Immature natural killer cell (primary cell): ENCODE measurements at places on chromosomes 4 and X. TPM values are rescaled to one million over a fixed set of nuclear protein-coding genes. Genes with fewer than 3 reads are reported as not detected.

- peak overlapping the region; percentile 75 for H3K4me3 ChIP-seq
- DNase-seq: peak; percentile 61
- peak overlapping the region; percentile 83 for H3K27ac ChIP-seq
- H3K4me1 ChIP-seq: peaks cover 40% of the 10 kb centered on the region
Observed at GRCh38 chr4:75686346-75686745, 13.1 kb upstream of the G3BP2 start.

SGCB gene
- 0.48 TPM for polyA plus RNA-seq

PHOX2B gene
- polyA plus RNA-seq: not detected

DNA sequence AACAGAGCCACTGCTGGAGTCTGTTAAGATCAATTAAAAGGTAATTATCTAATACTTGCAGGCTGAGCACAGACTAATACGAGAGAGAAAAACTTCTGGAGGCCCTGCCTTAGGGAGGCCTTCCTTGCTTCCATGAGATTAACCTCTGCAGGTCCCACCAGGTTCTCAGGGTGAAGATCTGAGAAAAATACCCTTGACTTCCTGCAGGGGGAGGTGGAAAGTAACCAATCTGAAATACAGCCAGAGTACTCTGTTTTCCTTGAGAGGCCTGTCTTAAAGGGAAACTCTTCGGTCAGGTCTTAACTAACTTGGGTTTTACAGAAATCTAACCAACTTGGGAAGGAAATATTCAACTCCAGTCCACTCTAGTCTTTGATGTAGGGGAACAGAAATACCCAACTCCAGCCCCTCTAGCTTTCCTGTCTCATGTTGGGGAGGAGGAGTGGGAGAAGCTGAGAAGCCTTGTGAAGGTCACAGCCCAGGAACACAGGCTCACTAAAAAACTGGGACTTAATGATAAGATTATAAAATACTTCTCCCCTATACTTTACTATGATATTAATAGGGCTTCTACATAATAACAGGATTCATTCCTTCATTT, 77.1 kb downstream of the TBCK start:
- H3K27me3 ChIP-seq: no peaks in the 10 kb centered on the region
- no peaks in the 10 kb centered on the region for H3K4me1 ChIP-seq
- no peak overlapping the region for H3K27ac ChIP-seq

DNA sequence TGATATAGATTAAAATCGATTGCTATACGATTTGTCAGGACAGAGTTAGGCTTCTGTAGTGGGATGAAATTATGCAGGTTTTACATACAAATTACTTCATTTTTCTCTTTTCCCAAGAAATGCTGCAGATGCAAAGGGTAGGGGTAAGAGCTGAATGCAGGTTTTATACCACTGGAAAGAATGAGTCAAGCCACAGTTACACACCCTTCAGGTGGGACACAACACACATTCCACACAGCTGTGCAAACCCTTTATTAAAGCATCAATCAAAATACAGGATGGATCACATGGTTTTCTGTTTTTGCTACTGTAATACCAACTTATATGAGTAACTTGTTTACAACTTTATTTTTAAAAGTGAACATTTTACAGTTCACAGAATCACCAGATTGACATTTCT, 39.8 kb downstream of the MFAP3L start:
- no peaks in the 10 kb centered on the region for H3K4me1 ChIP-seq
- no peak for DNase-seq
- H3K4me3 ChIP-seq: no peak overlapping the region
- no peak overlapping the region for H3K27ac ChIP-seq
- H3K27me3 ChIP-seq: peaks cover 5% of the 10 kb centered on the region

GRCh38 chrX:30620980-30621618, 32.1 kb upstream of the GK start:
- peaks cover 4% of the 10 kb centered on the region for H3K27me3 ChIP-seq
- DNase-seq: no peak
- H3K4me3 ChIP-seq: no peak overlapping the region

- H3K27ac ChIP-seq: no peak overlapping the region
- peaks cover 3% of the 10 kb centered on the region for H3K27me3 ChIP-seq
- no peaks in the 10 kb centered on the region for H3K4me1 ChIP-seq
- no peak overlapping the region for H3K4me3 ChIP-seq
Observed at GRCh38 chrX:139085404-139085803, 373.9 kb upstream of the FGF13 start.

DNA sequence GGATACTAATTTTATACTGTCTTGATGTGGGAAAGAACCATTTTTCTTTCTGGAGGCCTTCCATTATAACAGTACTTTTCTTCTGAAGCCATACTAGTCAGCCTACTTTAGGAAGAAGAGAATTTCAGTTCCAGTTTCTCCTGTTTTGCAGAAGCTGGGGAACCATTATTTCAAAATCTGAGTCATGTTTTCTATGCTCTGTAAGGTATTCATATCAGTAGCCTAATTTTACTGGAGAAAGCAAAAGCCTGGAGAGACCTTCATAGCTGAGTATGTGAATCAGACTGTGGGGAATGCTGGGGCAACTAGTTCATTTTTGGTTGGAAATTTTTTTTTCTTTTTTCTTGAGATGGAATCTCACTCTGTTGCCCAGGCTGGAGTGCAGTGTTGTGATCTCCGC, 22.4 kb downstream of the AFF1 start:
- peaks cover 38% of the 10 kb centered on the region for H3K4me1 ChIP-seq
- peaks cover 17% of the 10 kb centered on the region for H3K36me3 ChIP-seq
- peaks cover 2% of the 10 kb centered on the region for H3K27me3 ChIP-seq
- no peak overlapping the region for H3K4me3 ChIP-seq
- no peak overlapping the region for H3K27ac ChIP-seq
- no peak for DNase-seq

SLC2A9 gene
- 1.4 TPM for polyA plus RNA-seq

REPS2 gene
- polyA plus RNA-seq: 0.03 TPM

CLCN4 gene
- not detected for polyA plus RNA-seq

GRCh38 chrX:30793767-30794103, 95.3 kb downstream of the TAB3 start:
- no peak overlapping the region for H3K4me3 ChIP-seq
- no peaks in the 10 kb centered on the region for H3K4me1 ChIP-seq
- H3K27ac ChIP-seq: no peak overlapping the region
- peaks cover 4% of the 10 kb centered on the region for H3K27me3 ChIP-seq
- H3K36me3 ChIP-seq: no peaks in the 10 kb centered on the region

DNA sequence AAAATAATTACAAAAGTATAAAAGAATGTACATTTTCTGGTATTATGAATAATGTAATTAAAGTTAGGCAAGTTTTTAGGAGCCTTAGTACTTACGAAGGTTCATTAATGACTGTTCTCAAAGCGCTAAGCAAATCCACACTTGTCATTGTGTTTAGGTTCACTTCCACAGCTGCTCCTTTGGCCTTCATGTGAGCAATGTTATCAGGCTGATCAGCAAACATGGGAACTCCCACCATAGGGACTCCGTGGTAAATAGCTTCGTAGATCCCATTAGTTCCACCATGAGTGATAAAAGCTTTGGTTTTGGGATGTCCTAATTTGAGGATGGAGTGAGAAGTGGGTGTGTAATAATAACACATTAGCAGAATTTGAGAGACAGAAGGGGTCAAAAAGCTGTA, 45.1 kb downstream of the UGT2A2 start:
- H3K4me1 ChIP-seq: no peaks in the 10 kb centered on the region
- H3K4me3 ChIP-seq: no peak overlapping the region
- no peak overlapping the region for H3K27ac ChIP-seq
- H3K36me3 ChIP-seq: no peaks in the 10 kb centered on the region
- no peak for DNase-seq

GRCh38 chrX:108485960-108486359, 46.3 kb downstream of the COL4A5 start:
- no peak overlapping the region for H3K4me3 ChIP-seq
- no peak for DNase-seq
- H3K27me3 ChIP-seq: no peaks in the 10 kb centered on the region
- H3K4me1 ChIP-seq: no peaks in the 10 kb centered on the region

DNA sequence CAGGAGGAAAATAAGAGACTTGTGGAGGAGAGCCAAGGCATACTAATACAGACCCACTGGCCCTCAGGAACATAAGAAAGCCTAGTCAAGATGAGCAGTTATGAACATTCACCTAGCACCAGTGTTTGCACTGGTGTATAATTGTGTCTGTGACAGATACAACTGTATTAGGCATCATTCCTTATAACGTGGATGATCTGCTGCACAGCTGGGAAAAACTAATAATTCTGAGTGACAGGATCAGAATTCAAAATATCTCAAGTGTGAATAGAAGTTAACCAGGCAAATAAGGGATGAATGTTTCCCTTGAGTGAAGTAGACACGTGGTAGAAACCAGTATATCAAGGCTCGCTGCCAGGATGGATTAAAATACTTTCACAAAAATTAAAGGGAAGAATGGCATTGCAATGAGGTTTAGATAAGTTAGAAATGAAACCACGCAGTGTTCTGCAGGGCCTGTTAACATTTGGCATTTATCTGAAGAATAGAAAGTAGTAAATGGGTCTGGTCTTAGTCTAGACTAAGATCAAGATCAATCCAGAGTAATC, 325.9 kb downstream of the EPHA5 start:
- no peak overlapping the region for H3K4me3 ChIP-seq
- H3K4me1 ChIP-seq: no peaks in the 10 kb centered on the region
- H3K36me3 ChIP-seq: no peaks in the 10 kb centered on the region
- DNase-seq: no peak
- H3K27ac ChIP-seq: no peak overlapping the region

DNA sequence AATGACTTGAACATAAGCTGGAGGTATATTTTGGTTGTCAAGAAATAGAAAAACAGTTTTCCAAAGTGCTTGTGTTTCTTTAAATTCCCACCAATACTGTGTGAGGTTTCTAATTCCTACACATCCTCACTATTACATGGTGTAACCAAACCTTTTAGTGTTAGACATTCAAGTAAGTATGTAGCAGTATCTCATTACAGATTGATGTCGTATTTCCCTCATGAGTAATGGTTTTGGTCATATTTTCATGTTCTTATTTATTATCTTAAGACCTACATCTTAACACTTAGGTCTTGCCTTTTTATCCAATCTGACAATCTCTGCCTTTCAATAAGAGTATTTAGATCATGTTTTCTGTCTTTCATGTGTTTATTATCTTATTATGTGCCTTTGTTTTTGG, 253.7 kb upstream of the ANXA10 start:
- H3K4me1 ChIP-seq: no peaks in the 10 kb centered on the region
- no peak overlapping the region for H3K27ac ChIP-seq
- H3K4me3 ChIP-seq: no peak overlapping the region
- no peaks in the 10 kb centered on the region for H3K36me3 ChIP-seq
- H3K27me3 ChIP-seq: peaks cover 4% of the 10 kb centered on the region

CSN1S1 gene
- 0.46 TPM for polyA plus RNA-seq

DNA sequence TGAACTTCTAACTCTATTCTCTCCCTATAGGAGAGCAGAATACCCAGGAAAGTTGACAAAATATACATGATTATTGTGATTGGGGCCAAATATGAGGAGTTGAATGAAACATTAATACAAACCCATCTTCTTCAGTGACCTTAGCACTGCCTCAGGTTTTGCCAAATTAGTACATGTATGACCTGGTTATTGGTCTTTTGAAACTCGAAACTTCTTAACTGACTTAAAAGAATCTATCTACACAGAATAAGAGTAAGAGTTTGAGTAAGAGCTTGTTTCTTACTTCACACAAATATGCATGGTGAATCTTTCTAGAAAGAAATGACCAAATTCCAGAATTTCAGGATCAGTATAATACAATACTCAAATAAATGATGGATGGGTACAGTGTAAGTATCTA, 213.0 kb upstream of the GK2 start:
- no peaks in the 10 kb centered on the region for H3K27me3 ChIP-seq
- H3K4me1 ChIP-seq: no peaks in the 10 kb centered on the region
- H3K36me3 ChIP-seq: no peaks in the 10 kb centered on the region
- DNase-seq: no peak
- H3K27ac ChIP-seq: no peak overlapping the region
- H3K4me3 ChIP-seq: no peak overlapping the region

GRCh38 chr4:177308125-177308524, 1.5 kb upstream of the NEIL3 start:
- peaks cover 3% of the 10 kb centered on the region for H3K27me3 ChIP-seq
- no peak overlapping the region for H3K27ac ChIP-seq
- H3K4me1 ChIP-seq: peaks cover 9% of the 10 kb centered on the region
- no peaks in the 10 kb centered on the region for H3K36me3 ChIP-seq

NDST3 gene
- polyA plus RNA-seq: not detected

PABPC4L gene
- not detected for polyA plus RNA-seq

SSX2 gene
- not detected for polyA plus RNA-seq

GRCh38 chr4:138178566-138178965, 63.6 kb downstream of the SLC7A11 start:
- H3K4me1 ChIP-seq: no peaks in the 10 kb centered on the region
- H3K4me3 ChIP-seq: no peak overlapping the region
- DNase-seq: no peak
- H3K27me3 ChIP-seq: no peaks in the 10 kb centered on the region

DNA sequence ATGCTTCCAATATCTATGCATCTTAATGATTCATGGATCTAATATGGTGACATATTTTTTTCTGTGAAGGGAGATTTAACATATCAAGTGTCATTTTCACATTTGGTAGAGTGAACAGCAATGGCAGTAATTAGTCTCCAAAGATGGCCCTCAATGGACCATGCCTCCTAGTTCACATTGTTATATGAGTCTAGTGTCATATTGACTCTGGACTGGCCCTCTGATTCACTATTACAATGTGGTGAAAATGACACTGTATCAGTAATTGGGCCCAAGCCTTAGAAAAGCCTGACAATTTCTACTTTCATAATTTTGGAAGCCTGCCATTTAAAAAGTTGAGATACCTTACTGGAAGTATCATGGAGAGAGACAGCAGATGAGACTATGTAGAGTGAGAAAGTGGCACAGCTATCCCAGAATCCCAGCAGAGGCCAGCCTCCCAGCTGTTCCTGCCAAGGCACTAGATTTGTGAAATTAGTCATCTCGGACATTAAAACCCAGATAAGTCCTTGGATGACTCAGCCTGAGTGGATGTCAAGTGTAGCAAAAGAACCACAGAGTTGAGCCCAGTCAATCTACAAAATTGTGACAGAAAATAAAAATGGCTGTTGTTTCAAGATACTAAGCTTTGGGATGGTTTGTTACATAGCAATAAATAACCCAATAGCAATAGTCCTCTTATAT, 68.4 kb downstream of the ARHGEF38 start:
- H3K4me3 ChIP-seq: no peak overlapping the region
- no peaks in the 10 kb centered on the region for H3K27me3 ChIP-seq
- H3K27ac ChIP-seq: no peak overlapping the region
- no peaks in the 10 kb centered on the region for H3K36me3 ChIP-seq
- no peak for DNase-seq

GRCh38 chrX:52280812-52281211, 88.0 kb upstream of the XAGE2 start:
- H3K4me1 ChIP-seq: no peaks in the 10 kb centered on the region
- no peak for DNase-seq
- H3K36me3 ChIP-seq: no peaks in the 10 kb centered on the region
- H3K4me3 ChIP-seq: no peak overlapping the region

XIAP gene
- polyA plus RNA-seq: 1.1 TPM

KLHL4 gene
- 0.51 TPM for polyA plus RNA-seq

DNA sequence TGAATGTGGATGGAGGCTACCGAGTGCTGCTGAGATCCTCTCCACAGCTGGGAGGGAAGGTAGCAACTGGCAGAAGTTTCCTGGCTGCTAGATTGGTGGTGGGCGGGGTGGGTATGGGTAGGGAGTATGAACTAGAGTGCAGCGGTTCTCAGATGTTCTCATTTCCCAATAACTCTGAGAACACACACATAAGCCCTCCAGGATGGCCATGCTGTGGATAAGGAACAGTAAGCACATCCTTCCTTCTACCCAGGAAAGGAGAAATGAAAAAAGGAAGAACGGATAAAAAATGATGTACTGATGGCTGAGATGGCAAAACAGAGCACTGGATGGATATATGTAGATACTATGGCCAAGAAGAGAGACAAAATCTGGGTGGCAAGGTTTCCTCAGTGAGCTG, 116.0 kb downstream of the ZNF827 start:
- H3K4me1 ChIP-seq: no peaks in the 10 kb centered on the region
- DNase-seq: no peak

ARR3 gene
- not detected for polyA plus RNA-seq
